ENCODE measurements at places on chromosomes 2 and 18.

DNA sequence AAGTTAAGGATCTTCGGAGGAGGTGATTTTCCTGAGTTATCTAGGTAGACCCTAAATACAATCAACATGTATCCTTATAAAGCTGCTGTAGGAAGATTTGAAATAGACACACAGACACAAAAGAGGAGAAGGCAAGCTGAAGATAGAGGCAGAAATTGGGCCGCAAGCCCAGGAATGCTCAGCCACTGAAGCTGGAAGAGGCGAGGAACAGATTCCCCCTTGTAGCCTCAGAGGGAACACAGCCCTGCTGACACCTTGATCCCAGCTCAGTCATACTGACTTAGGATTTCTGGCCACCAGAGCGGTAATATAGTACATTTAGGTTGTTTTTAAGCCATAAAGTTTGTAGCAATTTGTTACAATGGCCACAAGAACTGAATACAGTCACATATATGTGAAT is 90.9 kb downstream of the ETAA1 start:
- DNase-seq: no peak

DNA sequence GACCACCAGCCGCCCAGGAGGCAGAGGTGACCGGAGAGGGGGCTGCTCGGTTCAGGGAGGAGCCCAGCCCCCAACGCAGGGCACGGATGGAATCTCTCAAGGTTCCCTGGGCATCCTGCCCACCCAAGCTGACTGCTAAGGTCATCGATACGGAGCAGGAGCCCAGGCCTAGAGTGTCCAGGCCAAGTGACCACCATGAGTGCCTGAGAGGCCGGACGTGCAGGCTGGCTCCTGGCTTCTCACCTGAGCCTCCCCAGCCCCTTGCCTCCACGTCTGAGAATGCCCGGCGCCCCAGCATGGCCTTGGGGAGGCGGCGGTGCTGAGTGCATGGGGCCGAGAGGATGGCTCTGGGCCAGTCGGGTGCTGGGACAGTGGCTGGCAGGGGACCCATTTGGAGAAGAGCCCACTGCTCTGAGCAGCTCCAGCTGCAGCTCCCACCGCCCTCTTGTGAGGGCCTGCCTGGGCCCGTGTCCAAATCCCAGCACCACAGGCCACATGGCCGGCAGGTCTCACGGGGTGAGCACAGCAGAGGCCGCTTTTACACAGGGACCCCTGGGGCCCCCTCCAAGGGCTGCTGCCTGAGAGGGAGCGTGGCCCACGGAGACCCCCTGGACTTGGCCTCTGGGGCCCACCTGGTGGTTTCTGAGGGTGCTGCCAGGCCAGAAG is 102.8 kb upstream of the CTDP1 start:
- peak; percentile 32 for DNase-seq

- DNase-seq: no peak
Observed at GRCh38 chr2:31660165-31660564, 79.4 kb upstream of the SRD5A2 start.

GRCh38 chr2:73156539-73157124 is 43.9 kb upstream of the RAB11FIP5 start:
- peak; percentile 64 for DNase-seq

- DNase-seq: no peak
Observed at GRCh38 chr2:145159676-145160075, 639.8 kb upstream of the ZEB2 start.

DNA sequence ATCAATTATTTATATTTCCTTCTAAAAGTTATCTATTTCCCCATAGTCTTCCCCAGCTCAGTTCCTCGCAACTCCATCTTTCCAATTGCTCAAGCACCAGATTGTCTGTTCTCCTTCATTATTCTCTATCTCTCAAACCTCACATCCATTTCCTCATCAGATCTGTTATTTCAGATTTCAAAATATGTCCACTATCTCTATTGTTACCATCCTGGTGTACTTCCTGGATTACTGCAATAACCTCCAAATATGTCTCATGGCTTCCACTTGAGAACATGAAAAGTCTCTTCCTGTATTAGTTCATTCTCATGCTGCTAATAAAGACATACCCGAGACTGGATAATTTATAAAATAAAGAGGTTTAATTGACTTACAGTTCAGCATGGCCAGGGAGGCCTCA is 641.7 kb upstream of the ZEB2 start:
- no peak for DNase-seq

GRCh38 chr18:41982942-41983660 is 28.1 kb downstream of the PIK3C3 start:
- no peak for DNase-seq

Measured in AG10803 (cell line).